Germinal center (tissue), 1 donor: ENCODE measurements at places on chromosomes 3 and 15.

DNA sequence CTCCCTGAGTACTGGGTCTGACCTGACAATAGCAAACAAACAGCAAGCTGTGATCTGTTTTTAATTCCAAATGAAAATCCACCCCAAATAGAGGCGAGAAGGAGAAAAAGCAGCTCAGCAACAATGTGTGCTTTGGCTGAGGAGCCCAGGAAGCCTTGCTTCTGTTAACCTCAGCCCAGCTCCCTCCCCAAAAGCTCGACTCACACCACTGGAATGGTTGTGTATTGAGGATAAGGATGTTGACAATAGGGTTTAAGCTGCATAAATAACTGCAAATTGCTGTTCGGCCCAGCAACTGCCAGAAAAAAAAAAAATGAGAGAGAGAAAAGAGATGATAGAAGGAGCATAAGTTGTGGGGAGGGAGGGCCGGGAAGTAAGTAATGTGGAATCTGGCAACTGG, 104.0 kb upstream of the TBC1D5 start:
- DNase-seq, result no peak

- DNase-seq, result no peak
Observed at GRCh38 chr15:91679447-91679846, 174.1 kb upstream of the SLCO3A1 start.

GRCh38 chr3:130260918-130261317, 84.6 kb upstream of the COL6A5 start:
- DNase-seq, result no peak

DNA sequence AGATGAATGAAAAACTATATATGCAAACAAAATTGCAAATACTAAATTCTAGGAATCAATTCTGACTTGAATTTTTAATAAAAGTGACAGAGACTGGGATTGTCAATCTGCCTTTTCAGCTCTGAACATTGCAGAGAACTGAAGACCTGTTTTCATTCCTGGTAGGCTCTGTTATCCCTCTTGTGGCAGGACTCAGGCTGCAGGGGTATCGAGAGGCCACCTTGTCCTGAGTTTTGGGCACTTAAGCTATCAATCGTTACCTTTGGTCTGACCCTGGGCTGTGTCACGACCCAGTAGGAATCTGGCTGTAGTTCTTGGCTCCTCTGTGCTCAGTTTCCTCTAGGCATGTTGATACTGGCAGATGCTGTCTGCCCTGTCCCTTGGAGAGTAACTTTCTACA, 238.0 kb downstream of the CACNA2D3 start:
- no peak for DNase-seq

GRCh38 chr3:123971406-123971805, 10.4 kb upstream of the CCDC14 start:
- no peak for DNase-seq
